ENCODE measurements at places on chromosomes 1 and 21. TPM values are rescaled to one million over a fixed set of nuclear protein-coding genes. Genes with fewer than 3 reads are reported as not detected.

DNA sequence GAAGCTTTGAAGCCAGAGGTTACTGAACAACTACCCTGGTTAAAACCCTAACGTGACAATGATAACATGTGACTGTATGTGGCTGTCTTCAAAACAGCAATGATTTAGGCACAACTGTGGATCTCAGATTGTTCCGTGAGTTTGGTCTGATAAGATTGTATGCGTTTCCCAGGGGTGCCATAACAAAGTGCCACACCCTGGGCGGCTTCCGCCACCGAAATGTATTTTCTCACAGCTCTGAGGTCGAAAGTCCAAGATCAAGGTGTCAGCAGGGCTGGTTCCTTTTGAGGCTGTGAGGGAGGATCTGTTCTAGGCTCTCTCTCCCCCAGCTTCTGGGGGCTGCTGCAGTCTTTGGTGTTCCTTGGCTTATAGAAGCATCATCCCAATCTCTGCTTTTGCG is 29.5 kb upstream of the ERG start:
- no peak for DNase-seq

FOXD2 gene
- not detected for total RNA-seq

- no peak for DNase-seq
Observed at GRCh38 chr1:37752213-37752582, 12.7 kb downstream of the EPHA10 start.

DNA sequence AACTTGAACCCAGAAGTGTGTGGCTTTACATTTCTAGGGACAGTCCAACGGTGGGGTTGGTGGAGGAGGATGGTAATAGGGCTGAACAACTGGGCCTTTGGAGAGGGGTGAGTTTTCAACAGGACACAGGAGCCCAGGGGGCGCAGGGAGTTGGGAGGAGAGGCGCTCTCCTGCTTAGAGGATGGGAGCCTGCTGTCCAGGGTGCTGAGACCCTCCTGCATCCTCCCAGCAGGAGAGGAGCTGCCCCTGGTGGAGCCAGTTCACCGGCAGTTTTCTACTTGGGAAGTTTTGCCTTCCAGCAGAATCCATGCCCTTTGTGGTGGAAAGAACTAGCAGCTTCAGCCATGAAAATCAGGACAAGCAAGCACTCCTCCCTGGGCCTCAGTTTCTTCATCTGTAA is 8.6 kb downstream of the KCNC4 start:
- DNase-seq, result no peak

GRCh38 chr1:43325381-43325780 is 12.2 kb upstream of the MPL start:
- no peak for DNase-seq

- DNase-seq, result peak; percentile 62
Observed at GRCh38 chr21:25735646-25736597, 1.1 kb downstream of the GABPA start.

- no peak for DNase-seq
Observed at GRCh38 chr1:176802316-176802715, 339.3 kb downstream of the PAPPA2 start.
